ENCODE measurements at places on chromosomes 13 and 19. TPM values are rescaled to one million over a fixed set of nuclear protein-coding genes. Genes with fewer than 3 reads are reported as not detected.

ZNF492 gene
- total RNA-seq, result 0.13 TPM

SCN1B gene
- 58.7 TPM for total RNA-seq

JAK3 gene
- total RNA-seq, result 6.2 TPM

CEACAM16 gene
- not detected for total RNA-seq

FLT3LG gene
- total RNA-seq, result 3.8 TPM

SIAH3 gene
- not detected for total RNA-seq

GGACT gene
- 1.7 TPM for total RNA-seq

ZNF416 gene
- 4.8 TPM for total RNA-seq

IRGC gene
- total RNA-seq, result not detected

ZNF345 gene
- total RNA-seq, result 2.7 TPM

MIER2 gene
- total RNA-seq, result 21.8 TPM

CADM4 gene
- 5.7 TPM for total RNA-seq

RAB3A gene
- total RNA-seq, result 21.7 TPM

MIR17HG gene
- 0.65 TPM for total RNA-seq

SMIM44 gene
- not detected for total RNA-seq

SLC6A16 gene
- 0.67 TPM for total RNA-seq

PGLYRP1 gene
- 0.59 TPM for total RNA-seq
